Activated CD4-positive, alpha-beta T cell treated with anti-CD3 and anti-CD28 coated beads for 48 hours (primary cell): ENCODE measurements at places on chromosomes 2 and 18.

GRCh38 chr2:96185516-96185915 lies 23.1 kb downstream of the STARD7 start:
- DNase-seq: no peak

GRCh38 chr2:162926501-162926900 lies 87.9 kb upstream of the KCNH7 start:
- DNase-seq: no peak

DNA sequence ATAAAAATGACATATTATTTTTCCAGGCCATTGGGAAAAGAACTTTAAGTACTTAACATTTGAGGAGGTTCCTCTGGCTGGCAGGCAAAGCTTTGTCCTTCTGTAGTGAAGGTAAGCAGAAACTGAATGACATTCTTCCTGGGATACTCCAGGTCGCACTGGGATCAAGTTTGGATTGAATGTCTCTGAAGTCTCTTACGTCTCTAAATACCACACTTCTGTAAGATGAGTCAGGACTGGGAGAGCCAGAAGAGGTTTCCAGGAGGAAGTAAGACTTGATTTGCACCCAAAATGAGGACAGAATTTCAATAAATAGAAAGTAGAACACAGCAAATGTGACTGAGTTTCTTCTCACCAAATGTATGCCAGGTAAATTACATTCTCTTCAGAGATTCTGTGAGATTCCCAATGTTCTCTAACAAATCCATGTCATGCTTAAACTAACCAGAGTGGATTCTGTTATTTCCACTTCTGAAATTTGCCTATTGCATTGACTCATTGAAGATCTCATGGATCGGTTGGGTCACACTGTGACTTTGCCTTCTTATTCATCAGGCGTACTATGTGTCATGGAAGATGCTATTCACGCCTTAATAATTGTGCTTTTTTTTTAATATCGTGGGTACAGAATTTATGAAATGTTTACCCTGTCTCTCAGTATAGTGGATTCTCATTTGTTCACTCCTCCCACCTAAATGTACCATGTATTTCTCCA lies 25.5 kb upstream of the VIT start:
- DNase-seq: no peak

GRCh38 chr2:46024146-46024779 lies 272.9 kb upstream of the EPAS1 start:
- no peak for DNase-seq

DNA sequence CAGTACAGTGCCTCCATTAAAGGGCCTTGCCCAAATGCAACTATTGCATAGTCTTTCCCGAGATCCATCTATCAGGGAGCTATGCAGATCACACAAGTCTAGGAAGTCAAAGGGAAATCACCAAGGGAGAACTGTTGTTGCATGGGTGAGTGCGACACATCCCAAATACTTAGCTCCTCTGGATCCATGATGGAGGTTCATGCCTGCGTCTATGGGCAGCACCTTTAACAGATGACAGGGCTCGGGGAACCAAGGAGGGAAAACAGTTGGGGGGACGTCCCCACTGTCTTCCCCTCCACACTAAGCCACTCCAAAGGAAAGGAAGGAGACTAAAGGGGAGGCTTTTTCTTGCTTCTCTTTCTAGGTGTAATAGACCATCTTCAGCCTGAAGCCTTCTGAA lies 552.8 kb upstream of the PKDCC start:
- DNase-seq: peak; percentile 5

DNA sequence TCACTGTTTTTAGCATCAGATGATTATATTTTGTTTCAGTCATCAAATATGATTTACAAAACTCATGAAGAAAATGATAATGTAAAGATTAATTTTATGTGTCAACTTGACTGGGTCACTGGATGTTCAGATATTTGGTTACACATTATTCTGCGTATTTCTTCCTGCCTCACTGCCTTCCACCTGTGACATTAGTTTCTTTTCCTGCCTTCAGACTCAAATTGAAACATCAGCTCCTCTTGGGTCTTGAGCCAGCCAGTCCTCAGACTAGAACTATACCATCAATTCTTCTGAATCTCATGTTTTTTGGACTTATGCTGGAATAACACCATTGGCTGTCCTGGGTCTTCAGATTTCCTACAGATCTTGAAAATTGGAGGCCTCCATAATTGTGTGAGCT lies 96.7 kb downstream of the ZNF385B start:
- no peak for DNase-seq

- DNase-seq: no peak
Measured at GRCh38 chr2:31208240-31208639, 9.1 kb downstream of the CAPN14 start.
